Stimulated activated CD4-positive, alpha-beta T cell treated with anti-CD3 and anti-CD28 coated beads, Interleukin-1b, Interleukin-23, amount 100 ng/mL, for 1 hour (primary cell): ENCODE measurements at places on chromosomes 5 and 9.

DNA sequence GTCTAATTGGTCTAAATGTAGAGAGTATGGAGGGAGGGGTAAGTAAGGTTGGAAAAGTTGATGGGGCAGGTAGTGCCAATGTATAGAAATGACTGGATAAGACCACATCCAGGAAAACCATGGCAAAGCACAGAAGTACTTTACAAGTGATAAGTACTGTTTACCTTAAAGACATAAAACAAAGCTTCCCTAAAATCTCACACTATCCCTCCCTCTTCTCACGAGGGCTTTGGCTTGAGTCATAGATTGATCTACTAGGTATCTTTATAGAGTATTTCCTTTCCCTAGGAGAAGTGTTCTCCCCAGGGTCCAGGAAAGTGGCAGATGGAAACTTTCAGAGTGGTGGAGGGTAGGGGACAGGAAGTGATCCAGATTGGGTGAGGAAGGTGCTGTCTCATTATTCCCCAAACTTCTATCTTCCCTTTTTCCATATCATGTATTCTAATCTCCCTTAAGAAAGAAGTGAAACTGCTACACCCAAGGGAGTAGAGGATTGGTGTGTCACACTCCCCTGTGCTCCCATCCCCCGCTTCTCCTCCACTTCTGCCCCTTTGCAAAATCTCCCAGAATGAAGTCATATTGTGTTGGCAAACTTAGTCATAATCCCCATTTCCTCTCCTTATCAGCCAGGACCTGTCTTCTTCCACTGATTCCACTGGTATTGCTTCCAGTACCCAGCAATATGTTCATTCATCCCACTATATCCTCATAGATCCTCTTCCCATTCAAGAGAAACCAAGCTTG, 14.6 kb downstream of the IL33 start:
- no peak for DNase-seq

DNA sequence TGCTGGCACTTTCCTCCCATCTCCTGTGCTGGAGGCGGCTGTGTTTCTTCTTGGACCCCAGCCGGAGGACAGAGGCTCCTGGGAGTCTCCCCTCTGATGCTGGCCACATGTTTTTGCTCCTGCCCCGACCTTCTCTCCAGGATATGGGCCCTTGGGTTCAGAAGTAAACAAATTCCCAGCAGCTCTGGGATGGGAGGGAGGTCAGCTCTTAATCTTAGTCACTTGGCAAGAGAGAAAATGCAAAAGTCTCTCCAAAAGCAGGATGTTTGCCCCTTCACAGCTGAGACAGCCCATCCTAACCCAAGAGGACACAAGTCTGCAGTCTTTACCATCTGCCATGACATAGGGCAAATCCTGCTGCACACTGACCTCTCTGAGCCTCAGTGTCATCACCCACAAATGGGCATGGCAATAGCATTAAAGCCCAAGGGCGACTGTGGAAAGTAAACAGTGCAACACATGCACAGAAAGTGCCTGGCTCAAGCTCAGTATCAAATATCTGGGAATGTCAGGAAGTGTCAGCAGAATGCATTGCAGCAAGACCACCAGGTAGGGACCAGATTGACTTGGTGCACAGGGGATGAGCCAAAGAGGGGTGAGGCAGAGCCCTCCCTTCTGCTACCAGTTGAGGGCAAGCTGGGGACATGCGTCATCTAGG, 117.0 kb upstream of the CXCL14 start:
- DNase-seq: no peak

GRCh38 chr9:16964228-16964627, 93.8 kb upstream of the BNC2 start:
- no peak for DNase-seq

GRCh38 chr5:72248410-72248981, 71.5 kb downstream of the MRPS27 start:
- no peak for DNase-seq

DNA sequence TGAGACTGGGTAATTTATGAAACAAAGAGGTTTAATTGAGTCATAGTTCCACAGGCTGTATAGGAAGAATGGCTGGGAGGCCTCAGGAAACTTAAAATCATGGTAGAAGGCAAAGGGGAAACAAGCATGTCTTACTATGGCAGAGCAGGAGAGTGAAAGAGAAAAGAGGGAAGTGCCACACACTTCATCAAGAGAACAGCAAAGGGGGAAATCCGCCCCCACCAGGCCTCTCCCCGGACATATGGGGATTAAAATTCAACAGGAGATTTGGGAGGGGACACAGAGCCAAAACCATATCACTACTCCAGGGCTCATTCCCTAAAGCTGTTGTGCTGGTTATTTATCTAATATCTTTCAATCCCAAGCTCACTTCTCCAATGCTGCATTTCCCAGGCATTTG, 50.2 kb upstream of the NR3C1 start:
- no peak for DNase-seq

GRCh38 chr9:131290767-131291370, 1.3 kb downstream of the PLPP7 start:
- no peak for DNase-seq

DNA sequence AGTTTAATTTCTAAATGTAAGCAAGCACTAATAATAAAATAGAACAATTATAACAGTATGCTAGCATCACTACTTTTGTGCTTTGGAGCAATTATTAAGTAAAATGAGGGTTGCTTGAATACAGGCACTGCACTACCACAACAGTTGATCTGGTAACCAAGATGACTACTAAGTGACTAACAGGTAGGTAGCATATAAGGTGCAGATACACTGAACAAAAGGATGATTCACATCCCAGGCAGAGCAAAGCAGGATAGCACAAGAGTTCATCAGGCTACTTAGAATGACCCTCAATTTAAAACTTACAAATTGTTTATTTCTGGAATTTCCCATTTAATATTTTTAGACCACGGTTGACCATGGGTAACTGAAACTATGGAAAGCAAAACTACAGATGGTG, 48.0 kb upstream of the RGS7BP start:
- no peak for DNase-seq

GRCh38 chr9:14079440-14079839, 234.5 kb downstream of the NFIB start:
- DNase-seq: no peak

DNA sequence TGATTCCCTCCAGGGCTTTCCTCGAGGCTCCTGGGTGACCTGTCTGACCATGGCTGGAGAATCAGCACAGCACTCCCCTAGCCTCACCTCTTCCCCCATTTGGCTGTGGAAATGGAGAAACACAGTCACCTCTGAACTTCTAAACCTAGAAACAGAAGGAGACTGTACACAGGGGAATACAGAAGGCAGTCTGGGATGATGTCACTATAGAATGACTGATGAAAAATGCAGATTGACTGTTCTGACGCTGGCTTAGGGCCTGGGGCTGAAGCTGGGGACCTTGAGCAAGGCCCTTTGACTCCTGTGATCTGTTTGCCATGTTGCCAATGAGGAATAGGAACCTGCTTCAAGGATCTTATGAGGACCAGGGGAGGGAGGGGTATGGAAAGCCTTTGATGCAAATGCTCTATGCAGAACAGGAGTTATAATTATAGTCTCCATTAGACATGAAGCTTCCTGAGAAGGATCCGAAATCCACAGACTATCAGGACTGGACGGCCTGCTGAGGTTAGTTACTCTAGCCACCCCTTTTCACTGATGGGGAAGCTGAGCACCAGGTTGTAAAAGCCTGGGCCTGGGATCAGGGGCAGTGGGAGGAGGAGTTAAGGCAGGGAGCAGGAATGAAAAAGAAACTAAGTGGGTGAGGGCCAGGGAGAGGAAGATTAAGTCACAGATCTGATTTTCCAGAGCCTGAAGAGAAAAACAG, 24.4 kb upstream of the ANXA6 start:
- DNase-seq: no peak

- no peak for DNase-seq
These were observed 1.2 kb downstream of the TTLL11 start for GRCh38 chr9:122091682-122092592.

- DNase-seq: no peak
These were observed 160.2 kb downstream of the CHSY3 start for GRCh38 chr5:130064484-130064883.

DNA sequence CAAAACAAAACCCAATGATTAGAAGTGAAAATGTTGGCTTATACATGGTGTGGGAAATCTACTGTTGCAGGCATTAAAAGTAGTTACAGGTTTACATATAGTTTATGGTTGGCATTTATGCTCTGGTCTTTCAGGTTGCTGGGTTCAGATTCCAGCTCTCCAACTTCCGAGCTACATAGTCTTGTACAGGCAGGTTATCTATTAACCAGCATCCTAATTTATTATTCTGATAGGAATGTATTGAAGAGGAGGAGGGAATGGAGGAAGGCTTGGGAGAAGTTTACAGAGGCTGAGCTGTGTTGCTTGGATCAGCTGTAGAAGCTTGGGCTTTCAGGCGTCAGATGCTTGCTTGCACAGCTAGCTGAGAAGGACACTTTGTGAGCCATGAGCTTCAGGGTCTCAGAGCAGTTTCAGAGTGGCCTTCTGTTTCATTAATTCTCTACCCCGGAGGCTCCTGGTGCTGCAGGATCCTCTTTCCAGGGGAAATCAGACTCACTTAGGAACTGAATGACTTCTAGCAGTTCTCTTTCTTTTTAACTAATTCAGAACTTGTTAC, 11.7 kb upstream of the ERBIN start:
- DNase-seq: no peak

GRCh38 chr9:12414514-12414913, 278.7 kb upstream of the TYRP1 start:
- DNase-seq: no peak

- no peak for DNase-seq
These were observed 424.8 kb downstream of the TLE1 start for GRCh38 chr9:81264516-81264915.

GRCh38 chr5:32664523-32664922, 46.6 kb upstream of the NPR3 start:
- DNase-seq: no peak

GRCh38 chr5:32843531-32843895, 132.4 kb downstream of the NPR3 start:
- no peak for DNase-seq

- DNase-seq: no peak
These were observed 337.2 kb downstream of the NPR3 start for GRCh38 chr5:33048315-33048714.

GRCh38 chr9:107755246-107755645, 265.7 kb upstream of the KLF4 start:
- no peak for DNase-seq

- DNase-seq: no peak
These were observed 8.9 kb downstream of the SMIM23 start for GRCh38 chr5:171794470-171794960.

GRCh38 chr5:40430101-40430710, 249.5 kb upstream of the PTGER4 start:
- no peak for DNase-seq

DNA sequence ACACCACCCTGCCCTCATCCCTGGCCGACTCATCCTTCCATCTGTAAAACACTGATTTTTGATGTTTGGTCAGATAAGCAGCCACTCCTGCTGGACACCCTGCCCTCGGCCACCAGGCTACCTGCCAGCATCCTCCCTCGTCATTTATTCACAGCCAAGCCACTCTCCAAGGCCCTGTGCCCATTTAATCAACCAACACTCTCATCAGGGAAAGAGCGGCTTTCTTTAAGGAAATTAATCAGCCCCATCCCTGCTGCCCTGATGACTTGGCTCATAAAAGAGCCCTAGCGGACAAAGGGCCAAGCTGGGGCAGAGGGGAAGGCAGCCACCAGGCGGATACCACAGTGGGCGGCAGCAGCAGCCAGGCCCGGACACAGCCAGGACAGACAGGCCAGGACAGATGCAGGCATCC, 52.4 kb downstream of the GOLM1 start:
- DNase-seq: no peak

DNA sequence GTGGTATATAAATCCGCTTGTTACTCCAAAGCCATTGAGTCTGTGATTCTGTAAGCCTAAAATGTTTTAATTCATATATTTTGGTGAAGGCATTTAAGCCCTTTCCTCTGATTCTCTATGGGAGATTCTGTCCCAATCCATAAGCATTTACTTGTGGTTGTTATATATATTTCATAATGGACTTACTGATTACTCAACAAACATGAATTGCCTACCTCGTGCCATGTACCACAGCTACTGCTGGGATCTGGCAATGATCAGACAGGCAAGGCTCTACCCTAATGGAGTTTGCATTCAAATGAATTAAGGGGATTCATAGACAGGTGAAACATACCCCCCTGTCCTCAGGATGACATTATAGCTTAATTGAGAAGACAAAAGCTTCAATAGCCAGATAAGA, 54.5 kb downstream of the C9orf152 start:
- no peak for DNase-seq

DNA sequence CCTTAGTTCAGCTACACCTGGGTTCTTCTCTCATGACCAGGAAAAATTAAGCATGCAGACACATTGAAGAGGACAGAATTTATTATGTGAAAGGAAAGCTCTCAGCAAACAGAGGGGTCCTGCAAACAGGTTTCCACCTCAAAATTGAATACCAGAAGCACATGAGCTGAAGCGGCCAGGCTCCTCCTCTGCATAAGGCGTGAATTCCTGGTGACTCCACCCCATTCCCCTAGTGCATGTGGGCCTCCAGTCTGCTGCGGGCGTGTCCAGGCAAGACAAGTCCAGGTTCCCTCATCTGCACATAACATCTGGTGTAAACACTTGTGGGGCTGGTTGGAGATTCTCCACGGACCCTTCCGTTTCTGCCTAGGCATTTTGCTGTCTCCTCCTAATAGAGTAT, 1156.4 kb downstream of the FOXD4L5 start:
- no peak for DNase-seq

GRCh38 chr5:75510417-75510835, 1.0 kb downstream of the CERT1 start:
- DNase-seq: no peak

DNA sequence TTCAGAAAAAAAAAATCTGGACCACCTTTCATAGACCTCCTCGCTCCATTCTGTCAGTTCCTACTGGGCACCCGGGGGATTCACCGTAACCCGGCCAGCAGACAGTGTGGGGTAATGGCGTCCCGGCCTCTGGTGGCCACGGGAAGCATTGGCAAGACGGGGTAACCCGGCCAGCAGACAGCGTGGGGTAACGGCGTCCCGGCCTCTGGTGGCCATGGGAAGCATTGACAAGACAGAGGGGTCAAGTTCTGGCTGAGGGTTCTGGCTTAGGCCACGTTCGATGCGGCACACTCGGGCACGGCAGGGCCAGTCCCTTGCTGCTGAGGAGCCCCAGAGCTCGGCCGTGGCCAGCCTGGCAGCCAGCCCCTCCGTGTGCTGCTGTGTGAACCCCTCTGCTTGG, 116.2 kb upstream of the RAPGEF1 start:
- DNase-seq: no peak
